ENCODE measurements at places on chromosomes 16 and 17.

GRCh38 chr16:2821487-2822157, 4.6 kb downstream of the PRSS21 start:
- no peak for DNase-seq

DNA sequence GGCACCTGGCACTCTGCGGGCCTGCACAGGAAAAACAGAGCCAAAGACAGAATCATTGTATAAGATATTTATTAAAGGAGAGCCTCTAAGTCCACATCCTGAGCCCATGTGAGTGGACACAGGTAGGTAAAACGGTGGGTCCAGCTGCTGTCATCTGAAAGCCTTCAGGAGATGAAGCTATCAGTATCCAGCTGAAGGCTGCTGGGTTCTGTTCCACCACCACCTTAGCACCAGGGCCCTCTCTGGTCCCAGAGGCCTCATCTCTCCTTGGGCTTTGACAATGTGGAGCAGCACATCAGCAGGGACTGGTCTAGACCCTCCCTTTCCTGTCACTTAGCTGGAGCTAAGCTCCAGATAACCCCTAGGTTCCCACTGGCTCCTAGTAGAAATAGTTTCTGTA, 7.3 kb downstream of the TMEM106A start:
- no peak for DNase-seq

- DNase-seq: no peak
Measured at GRCh38 chr17:34024806-34025551, 230.1 kb upstream of the CCL2 start.

- DNase-seq: no peak
Measured at GRCh38 chr16:69871708-69872107, 79.4 kb upstream of the CLEC18A start.

DNA sequence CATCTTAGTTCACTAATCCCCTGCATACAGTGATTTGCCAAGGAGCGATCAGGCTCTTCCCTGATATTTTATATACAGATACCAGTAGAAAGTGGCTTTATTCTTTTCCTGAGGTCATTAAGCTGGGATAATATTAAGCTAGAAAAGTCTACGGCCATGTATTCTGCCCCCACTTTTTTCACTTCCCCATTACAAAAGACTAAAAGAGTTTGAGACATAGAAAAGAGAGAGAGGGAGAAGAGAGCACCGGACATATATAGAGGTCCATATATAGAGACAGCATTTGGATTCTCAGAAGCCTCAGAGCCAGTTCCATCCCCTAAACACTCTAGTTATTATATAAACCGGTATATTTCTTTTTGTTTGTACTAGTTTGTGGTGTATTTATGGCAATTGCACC, 166.5 kb upstream of the ANKFN1 start:
- DNase-seq: no peak

GRCh38 chr16:27048316-27048715, 18.4 kb upstream of the C16orf82 start:
- DNase-seq: no peak

All from right hindlimb (tissue), 1 donor.